ENCODE measurements at places on chromosomes 4 and X.

GRCh38 chr4:48043504-48043903 lies 26.9 kb downstream of the NIPAL1 start:
- no peak for DNase-seq

GRCh38 chr4:4694296-4694772 lies 152.5 kb upstream of the STX18 start:
- no peak for DNase-seq

DNA sequence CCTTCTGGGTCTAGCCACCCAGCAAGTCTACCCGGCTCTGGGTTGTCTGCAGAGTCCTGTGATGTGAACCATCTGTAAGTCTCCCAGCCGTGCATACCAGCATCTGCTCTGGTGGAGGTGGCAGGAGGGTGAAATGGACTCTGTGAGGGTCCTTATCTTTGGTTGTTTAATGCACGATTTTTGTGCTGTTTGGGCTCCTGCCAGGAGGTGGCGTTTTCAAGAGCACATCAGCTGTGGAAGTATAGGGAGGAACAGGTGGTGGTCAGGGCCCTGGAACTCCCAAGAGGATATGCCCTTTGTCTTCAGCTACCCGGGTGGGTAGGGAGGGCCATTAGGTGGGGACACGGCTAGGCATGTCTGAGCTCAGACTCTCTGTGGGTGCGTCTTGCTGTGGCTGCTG lies 66.5 kb upstream of the ZFP42 start:
- DNase-seq: no peak

DNA sequence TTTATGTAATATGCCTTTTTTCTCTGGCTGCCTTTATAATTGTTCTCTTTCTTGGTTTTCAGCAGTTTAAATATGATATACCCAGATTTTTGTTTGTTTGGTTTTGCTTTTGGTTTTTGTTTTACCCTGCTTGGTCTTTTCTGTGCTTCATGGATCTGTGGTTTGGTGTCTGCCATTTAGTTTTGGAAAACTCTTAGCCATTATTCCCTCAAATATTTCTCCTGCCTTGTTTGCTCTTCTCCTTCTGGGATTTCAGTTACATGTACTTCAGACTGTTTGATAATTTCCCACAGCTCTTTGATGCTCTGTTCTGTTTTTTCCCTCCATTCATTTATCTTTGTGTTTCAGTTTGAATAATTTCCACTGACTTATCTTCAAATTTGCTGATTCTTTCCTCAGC lies 223.1 kb upstream of the BCOR start:
- DNase-seq: no peak

GRCh38 chr4:110134269-110134869 lies 64.0 kb downstream of the ELOVL6 start:
- no peak for DNase-seq

GRCh38 chr4:6076391-6076790 lies 58.2 kb upstream of the C4orf50 start:
- no peak for DNase-seq

All from BJ (cell line).